Peyer's patch (tissue), 4 donors: ENCODE measurements at places on chromosomes 3 and 15. TPM values are rescaled to one million over a fixed set of nuclear protein-coding genes. Genes with fewer than 3 reads are reported as not detected.

Gene SLC12A1
- total RNA-seq, result not detected

Gene RAB43
- 10.7 TPM for total RNA-seq

- no peak overlapping the region for H3K4me3 ChIP-seq
- no peaks in the 10 kb centered on the region for H3K27me3 ChIP-seq
- no peaks in the 10 kb centered on the region for H3K36me3 ChIP-seq
- H3K27ac ChIP-seq, result no peak overlapping the region
- no peaks in the 10 kb centered on the region for H3K4me1 ChIP-seq
Observed at GRCh38 chr3:150748684-150749047, 14.3 kb downstream of the SIAH2 start.

DNA sequence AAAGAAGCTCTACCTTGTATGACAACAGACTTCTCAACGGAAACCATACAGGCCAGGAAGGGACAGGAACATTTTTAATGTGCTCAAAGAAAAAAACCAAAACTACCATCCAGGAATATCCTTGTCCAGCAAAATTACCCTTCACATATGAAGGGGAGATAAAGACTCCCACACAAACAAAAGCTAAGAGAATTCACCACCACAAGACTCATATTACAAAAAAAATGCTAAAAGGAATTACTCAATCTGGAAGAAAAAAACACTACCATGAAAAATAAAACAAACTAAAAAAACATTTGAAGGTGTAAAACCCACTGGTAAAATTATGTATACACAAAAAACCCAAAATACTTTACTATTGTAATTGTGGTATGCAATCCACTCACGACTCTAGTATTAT is 57.2 kb downstream of the DLG1 start:
- H3K4me1 ChIP-seq, result peaks cover 13% of the 10 kb centered on the region
- H3K27me3 ChIP-seq, result no peaks in the 10 kb centered on the region
- no peak for DNase-seq
- no peak overlapping the region for H3K4me3 ChIP-seq

DNA sequence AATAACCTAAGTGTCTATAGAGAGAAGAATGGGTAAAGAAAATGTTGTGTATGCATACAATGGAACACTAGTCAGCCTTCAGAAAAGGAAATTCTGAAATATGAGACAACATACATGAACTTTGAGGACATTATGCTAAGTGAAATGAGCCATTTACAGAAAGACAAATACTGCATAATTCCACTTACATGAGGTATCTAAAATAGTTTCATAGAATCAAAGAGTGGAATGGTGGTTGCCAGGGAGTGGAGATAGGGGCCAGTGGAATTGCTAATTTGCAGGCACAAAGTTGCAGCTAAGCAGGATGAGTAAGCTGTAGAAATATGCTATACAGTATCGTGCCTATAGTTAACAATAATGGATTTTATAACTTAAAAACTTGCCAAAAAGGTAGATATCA is 779.6 kb upstream of the ARPP21 start:
- H3K27ac ChIP-seq, result no peak overlapping the region
- no peak for DNase-seq
- no peaks in the 10 kb centered on the region for H3K36me3 ChIP-seq
- no peaks in the 10 kb centered on the region for H3K4me1 ChIP-seq
- H3K4me3 ChIP-seq, result no peak overlapping the region
- no peaks in the 10 kb centered on the region for H3K27me3 ChIP-seq

GRCh38 chr15:59407946-59408345 is 30.0 kb upstream of the FAM81A start:
- no peaks in the 10 kb centered on the region for H3K27me3 ChIP-seq
- no peak overlapping the region for H3K27ac ChIP-seq
- no peak for DNase-seq
- H3K4me1 ChIP-seq, result peaks cover 11% of the 10 kb centered on the region
- no peaks in the 10 kb centered on the region for H3K36me3 ChIP-seq

DNA sequence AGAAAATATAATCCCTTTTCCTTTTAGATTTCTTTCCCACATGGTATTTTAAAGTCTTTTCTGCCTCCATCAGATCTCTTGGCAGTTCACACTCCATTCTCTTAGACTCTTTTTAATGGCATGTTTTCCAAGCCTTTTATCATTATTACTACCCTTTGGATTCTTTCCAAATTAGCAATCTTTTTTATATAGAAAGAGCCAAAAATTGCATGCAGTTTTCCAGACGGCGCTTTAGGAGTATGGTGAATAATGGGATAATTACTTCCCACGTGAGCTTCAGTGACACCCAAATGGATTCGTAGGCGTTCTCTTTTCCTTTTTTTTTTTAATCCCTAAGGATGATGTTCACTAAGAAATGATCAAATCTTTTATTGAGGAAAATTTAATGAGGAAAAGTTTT is 354.8 kb upstream of the DNAJC19 start:
- H3K36me3 ChIP-seq, result no peaks in the 10 kb centered on the region
- DNase-seq, result no peak
- H3K4me1 ChIP-seq, result no peaks in the 10 kb centered on the region

- H3K4me1 ChIP-seq, result no peaks in the 10 kb centered on the region
- no peak overlapping the region for H3K4me3 ChIP-seq
- H3K36me3 ChIP-seq, result peaks cover 28% of the 10 kb centered on the region
- H3K27me3 ChIP-seq, result no peaks in the 10 kb centered on the region
Observed at GRCh38 chr3:124748560-124749198, 18.4 kb downstream of the UMPS start.
